ENCODE measurements at places on chromosomes 4 and X.

GRCh38 chrX:118502161-118502789, 6.7 kb downstream of the DOCK11 start:
- DNase-seq: no peak

DNA sequence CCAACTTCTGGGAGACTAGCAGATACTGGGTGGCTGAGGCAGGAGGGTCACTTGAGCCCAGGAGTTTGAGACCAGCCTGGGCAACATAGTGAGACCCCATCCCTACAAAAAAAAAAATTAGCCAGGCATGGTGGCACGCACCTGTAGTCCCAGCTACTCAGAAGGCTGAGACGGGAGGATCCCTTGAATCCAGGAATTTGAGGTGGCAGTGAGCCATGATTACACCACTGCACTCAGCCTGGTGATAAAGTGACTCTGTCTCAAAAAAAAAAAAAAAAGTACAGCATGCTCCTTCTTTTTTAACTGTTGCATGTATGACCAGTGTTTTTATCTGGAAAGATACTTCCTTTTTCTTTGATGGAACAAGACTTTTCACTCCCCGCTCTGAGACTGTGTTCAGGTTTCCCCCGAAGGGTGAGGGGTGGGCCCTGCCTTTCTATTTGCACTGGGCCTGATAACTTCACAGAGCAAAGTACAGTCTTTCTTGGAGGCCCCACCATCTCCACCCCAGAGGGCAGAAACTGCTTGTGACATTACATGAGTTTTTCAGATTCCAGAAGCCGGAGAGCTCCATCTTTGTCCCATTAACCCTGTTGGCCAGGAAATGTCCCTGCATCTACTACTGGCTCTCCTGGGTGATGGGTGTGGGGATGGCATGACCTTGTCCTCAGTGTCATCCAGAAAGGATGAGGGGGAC, 35.2 kb downstream of the NYX start:
- DNase-seq: no peak

- DNase-seq: no peak
Measured at GRCh38 chr4:94976371-94977011, 218.7 kb downstream of the BMPR1B start.

GRCh38 chrX:42020225-42020624, 96.9 kb upstream of the CASK start:
- DNase-seq: no peak

DNA sequence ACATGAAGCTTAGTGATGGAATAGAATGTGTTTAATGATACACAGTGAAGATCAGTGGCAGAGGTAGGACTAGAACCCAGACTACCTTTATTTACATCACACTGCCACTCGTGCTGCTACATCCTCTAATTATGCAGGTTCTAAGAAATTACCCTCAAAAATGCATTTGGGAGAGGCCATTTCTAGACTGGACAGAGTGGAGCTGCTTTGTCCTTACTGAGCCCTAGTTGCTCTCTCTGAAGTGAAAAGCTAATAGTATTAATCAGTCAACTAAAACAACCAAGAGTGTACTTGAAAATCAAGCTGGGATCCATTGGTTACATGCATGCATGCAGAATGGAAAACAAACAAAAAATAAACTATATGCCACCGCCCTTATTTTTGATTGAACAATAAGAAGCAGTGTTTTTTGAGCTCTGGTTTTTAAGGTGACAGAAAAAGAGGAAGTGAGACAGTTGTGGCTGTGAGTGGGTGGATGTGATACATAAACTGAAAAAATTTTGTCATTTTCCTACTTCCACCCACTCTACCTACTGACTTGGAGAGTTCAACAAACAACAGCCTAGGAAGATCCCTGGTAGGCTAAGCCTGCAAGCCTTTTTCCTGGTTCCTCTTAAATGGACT, 6.8 kb upstream of the VSIG4 start:
- no peak for DNase-seq

DNA sequence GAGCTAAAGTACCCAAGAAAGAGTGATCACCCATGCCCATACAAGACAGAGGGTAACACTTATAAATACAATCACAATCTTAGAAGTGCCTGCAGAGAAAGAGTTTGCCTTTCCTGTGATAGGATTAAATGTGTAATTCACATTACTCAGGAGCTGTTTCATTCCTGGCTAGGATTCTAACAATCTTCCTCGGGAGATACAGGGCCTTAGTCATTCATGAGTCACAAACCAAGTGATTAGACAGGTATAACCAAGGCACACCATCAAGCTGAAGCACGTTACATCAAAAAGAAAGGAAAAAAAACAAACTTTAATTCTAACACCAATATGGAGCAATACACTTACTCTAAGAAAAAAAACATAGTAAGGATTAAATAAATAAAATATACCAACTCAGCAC, 14.9 kb downstream of the ABCG2 start:
- DNase-seq: no peak

- DNase-seq: no peak
Measured at GRCh38 chrX:95995583-95995982, 689.1 kb upstream of the DIAPH2 start.

DNA sequence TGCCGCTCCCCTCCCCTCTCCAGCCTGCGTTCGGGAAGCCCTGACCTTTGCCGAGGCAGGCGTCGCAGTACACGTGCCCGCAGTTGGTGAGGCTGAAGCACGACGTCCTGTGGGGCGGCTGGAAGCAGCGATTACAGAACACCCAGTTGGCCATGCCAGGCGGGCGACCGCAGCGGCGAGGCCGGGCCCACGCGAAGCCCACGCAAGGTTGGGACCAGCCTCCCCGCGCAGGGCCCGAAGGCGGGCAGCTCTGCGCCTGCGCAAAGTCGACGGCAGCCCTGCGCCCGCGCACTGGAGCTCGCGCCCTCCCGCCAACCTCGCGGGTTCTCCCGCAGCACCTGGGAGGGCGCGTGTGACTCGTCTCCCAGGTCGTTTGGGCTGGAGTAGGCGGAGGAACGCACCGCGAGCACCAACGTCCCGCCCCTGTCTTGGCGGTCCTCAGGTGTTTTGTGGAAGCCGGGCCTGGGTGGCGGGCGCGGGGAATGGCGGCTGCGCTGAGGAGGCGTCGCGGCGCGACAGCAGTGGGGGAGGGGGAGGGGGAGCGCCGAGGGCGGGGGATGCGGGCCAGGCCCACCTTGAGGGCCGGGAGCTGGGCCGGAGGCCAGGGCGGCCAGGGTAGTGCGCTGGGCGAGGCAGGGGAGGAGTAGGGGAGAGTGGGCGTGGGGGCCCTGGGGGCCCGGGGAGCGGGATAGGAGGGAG, at the start of gene RNF212:
TSS of gene RNF212 (minus strand) at position 254 of the 699 bp plus-strand sequence. CDS start at position 154, 100 bp downstream.
- no peak for DNase-seq

DNA sequence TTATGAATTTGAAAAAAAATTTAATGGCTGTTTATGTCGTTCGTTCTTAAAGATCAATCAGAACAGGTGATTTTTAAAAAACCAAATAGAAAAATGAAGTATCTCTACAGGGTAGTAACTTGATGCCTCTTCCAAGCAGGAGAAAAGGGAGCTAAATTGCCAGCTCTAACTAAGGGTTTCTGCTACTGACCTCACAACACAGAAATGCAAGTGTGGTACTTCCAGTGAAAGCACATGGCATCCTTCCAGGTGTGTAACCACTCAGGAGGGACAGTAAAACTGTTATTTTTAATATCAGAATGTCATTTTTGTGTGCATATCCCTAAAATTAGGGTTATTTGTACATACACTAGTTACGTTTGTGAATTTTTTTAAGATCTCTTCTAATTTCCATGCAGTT, 116.8 kb upstream of the ZCCHC13 start:
- no peak for DNase-seq

DNA sequence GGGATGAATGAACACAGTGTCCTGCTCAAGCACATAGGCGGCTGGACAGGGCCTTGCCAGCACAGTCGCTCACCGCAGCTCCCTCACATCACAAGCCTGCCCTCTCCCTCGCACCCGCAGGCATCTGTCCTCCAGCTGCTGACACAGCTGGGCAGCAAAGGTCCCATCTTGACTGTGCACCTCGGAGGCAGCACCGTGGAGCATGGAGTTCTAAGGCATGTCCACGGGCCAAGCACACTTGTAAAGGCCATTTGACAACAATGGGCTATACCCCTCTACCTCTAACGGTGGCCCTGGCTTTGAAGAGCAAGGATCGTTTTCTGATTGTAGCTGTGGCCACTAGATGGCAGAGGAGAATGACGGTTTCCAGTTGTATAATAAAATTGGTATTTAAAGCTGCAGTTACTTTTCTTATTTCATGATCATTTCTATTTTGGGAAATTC, 53.8 kb downstream of the APLN start:
- DNase-seq: no peak

GRCh38 chr4:113673450-113673849, 88.1 kb downstream of the CAMK2D start:
- no peak for DNase-seq

DNA sequence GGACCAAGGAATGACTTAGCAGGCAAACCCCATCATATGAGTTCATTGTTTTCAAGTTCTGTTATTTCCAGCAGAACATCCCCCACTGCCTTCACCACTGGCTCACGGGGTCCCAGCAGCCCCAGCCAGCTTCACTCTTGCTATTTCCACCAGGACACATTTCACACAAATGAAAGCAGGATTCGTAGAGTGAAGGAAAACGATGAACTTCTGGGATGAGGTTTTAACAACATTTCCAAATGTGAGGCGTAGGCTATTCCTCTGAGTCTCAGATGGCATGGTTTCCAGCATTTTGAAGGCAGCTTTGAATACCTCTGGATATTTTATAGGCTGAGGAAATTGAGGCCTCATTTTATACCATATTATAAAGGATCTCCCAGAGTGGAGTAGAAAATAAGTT, 32.9 kb upstream of the EGFL6 start:
- DNase-seq: no peak

DNA sequence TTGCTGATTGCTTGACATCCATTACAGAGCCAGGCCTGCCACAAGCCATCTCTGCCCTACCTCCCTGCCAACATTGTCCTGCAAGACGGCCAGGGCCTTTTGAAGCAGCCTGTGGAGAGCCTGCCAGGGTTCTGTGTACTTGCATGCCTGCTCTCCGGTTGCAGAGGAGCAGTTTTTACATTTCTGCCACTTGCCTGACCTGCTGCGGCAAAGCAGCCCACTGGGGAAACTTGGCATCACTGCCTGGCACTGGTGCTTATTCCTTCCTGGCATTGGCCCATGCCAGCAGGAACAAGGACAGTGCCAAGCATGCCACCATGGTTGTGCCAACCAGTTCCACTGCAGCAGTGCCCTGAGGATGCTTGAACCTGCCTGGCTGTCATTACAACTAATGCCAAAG, 167.1 kb downstream of the NHS start:
- DNase-seq: no peak

DNA sequence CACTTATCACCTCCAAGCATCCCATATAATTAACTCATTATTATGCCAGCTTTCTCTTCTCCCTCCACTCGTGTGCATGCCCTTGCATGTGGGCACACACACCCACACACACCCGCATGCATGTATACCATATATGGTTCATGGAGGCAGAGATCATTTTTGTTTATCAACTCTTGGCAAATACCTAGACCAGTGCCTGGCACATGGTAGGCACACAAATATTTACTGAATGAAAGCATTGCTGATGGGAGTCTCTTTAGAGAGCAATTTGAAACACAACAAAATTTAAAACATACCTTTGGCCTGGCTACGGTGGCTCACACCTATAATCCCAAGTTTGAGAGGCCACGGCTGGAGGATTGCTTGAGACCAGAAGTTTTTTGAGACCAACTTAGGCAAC, 51.1 kb upstream of the SLC10A4 start:
- DNase-seq: no peak

DNA sequence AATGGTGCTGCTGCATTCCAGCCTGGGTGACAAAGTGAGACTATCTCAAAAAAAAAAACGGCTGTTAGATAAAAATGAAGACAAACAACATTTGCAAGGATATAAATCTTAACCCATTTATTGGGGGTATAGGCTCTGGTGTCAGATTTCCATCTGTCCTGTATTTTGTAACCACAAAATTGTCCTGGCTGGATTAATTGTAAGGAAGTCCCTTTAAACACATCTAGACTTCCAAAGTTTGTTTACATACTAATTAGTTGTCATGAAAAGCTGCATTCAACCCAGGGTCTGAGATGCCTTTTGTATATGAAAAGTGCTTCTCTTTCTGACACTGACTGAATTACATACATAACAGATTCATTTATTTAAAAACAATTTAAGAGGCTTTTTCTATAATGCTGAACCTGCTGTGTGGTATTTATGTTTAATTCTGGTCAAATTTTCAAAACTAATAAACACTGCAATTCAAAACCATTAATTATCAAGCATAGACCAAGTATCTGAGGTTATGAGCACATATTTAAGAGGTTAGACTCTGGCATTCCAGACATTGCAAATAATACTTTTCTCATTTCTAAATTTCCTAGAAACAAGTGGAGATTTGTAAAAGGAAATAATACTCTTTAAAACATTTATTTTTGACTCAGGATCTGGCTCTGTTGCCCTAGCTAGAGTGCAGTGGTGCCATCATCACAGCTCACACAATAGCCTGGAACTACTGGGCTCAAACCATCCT, 17.5 kb upstream of the UGDH start:
- DNase-seq: no peak

DNA sequence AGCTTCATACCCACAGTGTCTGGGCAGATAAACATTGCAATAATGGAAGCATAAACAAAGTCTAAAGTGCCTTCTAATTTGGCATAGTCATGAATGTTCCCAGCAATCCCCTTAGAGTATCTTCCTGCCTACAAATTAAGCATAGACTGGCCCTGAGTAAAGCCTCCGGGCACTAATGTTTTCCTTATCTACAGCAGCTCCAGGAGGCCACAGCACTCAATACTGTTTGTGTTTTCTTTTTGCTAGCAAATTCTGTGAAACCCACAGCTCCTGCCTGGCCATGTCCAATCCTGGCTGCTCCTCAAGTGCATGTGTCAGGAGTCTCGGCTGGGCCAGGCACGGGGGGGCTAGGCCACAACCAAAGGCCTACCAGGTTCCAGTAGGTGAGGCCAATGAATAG, 102.7 kb upstream of the TBC1D9 start:
- no peak for DNase-seq

GRCh38 chr4:138981930-138982390, 33.6 kb upstream of the NOCT start:
- peak; percentile 62 for DNase-seq

- no peak for DNase-seq
Measured at GRCh38 chr4:108766058-108766457, 3.2 kb upstream of the ETNPPL start.

GRCh38 chrX:80021621-80022020, 7.1 kb downstream of the TBX22 start:
- DNase-seq: no peak

GRCh38 chr4:168167714-168168284, 75.5 kb downstream of the ANXA10 start:
- DNase-seq: no peak

GRCh38 chr4:138686106-138686835, 329.3 kb upstream of the NOCT start:
- no peak for DNase-seq

- DNase-seq: peak; percentile 53
Measured at GRCh38 chr4:164977243-164978164, at the start of gene TRIM61. TRIM61 (minus strand) TSS chr4:164977657; CDS start chr4:164970002, 7,655 bp downstream.

GRCh38 chrX:80022363-80023031, 7.9 kb downstream of the TBX22 start:
- DNase-seq: no peak

DNA sequence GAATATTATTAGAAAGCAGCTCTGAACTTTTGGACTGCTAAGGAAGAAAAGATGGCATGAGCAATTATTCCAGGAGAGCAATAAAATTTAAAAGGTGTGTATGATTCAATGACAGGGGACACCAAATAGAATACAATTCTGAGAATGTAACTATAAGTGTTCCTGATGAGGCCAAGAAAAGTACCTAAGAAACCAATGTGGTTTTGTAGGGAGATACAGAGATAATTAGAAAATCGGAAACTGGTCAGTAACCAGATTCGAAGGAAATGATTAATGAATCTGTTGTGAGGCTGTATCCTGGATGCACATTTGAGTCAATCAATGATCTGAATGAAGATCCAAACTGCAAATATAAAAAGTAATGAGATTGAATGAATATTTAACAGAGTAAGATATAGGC, 6.0 kb downstream of the NOA1 start:
- DNase-seq: no peak
